ENCODE measurements at places on chromosomes 7 and 10.

DNA sequence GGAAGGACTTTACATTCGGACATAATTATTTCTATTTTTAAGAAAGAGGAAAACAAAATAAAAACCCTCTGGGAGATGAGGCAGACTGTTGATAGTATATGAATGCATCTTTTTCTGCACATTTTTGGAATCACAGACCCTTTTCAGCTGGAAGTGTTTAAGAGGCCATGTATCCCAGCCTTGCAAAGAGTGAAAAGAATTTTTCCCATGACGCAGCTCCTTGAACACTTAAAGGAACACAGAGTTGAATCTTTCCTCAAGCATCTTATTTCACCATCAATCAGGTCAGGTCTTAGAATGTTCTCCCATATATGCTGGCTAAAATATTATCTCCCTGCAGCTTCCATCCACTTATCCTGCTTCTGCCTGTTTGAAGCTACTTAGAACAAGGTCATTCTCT is 45.9 kb upstream of the PAPSS2 start:
- DNase-seq = no peak

GRCh38 chr10:132407846-132408278 is 10.9 kb downstream of the PWWP2B start:
- DNase-seq = no peak

DNA sequence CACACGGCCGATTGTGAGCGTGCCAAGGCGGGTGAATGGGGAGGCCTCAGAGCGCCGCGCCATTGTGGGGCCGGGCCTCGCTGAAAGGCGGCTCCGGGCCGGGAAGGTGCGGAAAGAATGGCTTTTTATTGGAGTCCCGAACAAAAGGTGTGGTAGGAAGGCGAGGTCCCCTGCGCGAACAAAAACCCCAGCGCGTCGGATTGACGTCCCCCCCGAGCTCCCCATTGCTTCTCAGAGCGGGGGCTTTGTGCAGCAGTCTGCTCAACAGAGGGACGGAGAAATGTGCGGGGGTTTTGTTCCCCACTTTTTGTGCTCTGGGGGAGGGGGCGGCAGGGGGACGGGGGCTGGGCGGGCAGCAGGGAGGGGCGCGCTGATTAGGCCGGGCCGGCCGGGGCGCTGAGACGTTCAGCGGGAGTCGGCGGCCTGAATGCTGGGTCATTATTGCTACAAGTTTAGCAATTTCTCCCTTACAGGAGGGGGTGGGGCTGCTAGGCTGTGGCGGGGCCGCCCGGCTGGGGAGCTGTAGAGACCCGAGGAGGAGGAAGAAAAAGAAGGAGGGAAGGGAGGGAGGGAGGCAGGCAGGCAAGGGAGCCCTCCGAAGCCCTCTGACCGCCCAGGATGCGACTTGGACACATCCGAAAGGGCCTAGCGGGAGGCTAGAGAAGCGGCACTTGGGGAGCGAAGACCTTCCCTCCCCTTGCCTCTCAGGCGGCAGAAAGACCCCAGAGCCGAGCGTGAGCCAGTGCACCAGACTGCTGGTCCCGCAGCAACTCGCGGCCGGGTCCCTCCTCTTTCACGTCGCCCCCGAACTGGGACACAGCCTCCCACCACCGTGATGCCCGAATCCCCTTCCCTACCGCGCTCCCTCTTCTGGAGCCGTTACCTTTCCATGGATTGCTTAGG is 4.6 kb downstream of the NKX2-3 start:
- DNase-seq = no peak

GRCh38 chr10:27838361-27838760 is 92.7 kb upstream of the MKX start:
- DNase-seq = peak; percentile 41

DNA sequence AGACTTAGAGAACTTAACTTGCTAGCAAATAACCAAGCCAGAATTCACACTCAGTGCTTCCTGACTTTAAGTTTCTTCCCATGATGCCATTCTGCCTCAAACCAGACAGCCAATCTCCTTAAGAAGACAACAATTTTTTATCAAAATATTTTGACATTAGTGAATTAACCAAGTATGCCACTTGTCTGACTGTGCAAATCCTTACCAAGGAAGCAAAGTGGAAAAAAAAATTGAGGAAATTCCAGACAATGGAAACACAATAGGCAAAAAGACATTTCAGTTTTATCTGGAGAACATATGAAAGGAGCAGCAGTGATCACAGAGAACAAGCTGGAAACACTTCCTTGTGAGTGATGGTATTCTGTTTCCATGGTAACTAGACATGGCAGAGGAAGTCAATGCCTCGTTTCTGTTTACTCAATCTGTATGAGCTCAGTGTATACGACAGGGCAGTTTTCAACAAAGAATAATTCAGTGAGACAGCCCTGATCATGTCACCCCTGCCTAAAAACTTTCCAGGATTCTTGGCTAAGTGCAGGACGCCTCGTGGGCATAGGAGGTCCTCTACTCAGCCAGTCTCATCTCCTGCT is 114.2 kb downstream of the DYNC1I1 start:
- DNase-seq = peak; percentile 16

- no peak for DNase-seq
Observed at GRCh38 chr7:7798510-7798909, 80.1 kb upstream of the RPA3 start.

- peak; percentile 99 for DNase-seq
Observed at GRCh38 chr10:126247446-126247975, 140.8 kb downstream of the ADAM12 start.

DNA sequence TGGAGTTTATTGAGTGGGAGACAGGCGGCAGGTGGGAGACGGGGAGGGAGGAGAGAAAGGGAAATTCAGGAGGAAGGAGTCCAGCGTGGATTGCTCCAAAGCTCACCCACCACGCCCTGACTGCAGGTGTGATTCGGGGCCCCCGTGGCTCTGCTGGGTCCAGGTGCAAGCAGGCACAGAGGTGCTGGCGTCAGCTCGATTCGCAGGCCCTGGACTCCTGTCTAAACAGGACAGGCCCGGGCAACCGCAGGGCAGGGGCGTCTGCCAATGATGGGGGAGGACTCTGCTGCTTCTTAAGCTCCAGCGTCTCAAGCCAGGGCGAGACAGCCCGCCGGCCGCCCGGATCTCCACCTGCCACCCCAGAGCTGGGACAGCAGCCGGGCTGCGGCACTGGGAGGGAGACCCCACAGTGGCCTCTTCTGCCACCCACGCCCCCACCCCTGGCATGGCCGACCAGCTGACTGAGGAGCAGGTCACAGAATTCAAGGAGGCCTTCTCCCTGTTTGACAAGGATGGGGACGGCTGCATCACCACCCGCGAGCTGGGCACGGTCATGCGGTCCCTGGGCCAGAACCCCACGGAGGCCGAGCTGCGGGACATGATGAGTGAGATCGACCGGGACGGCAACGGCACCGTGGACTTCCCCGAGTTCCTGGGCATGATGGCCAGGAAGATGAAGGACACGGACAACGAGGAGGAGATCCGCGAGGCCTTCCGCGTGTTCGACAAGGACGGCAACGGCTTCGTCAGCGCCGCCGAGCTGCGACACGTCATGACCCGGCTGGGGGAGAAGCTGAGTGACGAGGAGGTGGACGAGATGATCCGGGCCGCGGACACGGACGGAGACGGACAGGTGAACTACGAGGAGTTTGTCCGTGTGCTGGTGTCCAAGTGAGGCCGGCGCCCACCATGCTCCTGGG is at the start of gene CALML3:
CALML3 (plus strand) TSS at position 321 of the 920 bp plus-strand sequence; CDS start at position 446, 125 bp downstream.
- DNase-seq = no peak

GRCh38 chr7:44535348-44536064 is 5.6 kb downstream of the NPC1L1 start:
- DNase-seq = no peak

DNA sequence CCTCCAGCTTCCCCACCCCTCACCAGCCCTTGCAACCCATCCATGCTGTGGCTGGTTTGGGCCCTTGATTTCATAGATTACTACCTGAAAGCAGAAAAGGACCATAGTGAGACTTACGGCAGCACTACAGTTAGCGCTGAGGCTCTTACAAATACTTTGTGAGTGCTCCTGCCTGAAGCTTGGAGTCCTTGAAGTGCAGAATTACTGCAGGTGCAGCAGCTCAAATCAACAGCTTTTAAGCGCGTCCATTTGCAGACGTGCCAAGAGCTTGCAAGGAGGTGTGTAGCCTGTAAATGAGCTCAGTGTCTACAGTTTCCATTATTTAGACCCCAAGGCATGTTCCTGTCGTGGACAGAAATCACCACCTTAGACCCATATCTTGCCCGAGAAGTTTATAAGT is 103.0 kb downstream of the CELF2 start:
- no peak for DNase-seq

DNA sequence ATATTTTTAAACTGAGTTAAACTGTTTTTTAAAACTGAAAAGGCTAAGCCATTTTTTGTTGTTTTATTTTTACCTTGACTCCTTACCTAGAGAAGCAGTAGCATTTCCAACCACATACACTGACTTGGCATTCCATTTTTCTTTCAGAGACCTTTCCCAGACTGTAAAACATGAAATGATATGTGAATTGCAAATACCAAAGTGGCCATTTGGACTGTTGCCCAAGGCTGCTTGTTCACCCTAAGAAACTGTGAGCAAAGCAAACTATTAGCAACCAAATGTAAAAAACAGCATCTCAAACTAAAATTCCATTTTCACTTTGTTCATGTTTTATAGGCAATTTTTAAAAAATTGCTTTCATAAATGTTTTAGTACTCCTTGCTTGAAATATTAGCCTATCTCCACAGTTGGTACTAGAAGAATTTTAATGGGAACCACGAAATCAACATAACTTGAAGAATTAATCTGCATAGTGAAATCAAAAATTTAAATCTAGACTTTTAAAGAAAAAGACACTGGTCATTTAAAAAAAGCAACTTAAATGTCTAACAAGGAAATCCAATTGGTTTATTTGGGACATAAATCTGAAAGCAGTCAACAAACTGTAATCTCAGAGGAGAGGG is 10.8 kb downstream of the UROS start:
- peak; percentile 62 for DNase-seq

GRCh38 chr10:111830359-111830758 is 353.2 kb downstream of the GPAM start:
- no peak for DNase-seq

- DNase-seq = no peak
Observed at GRCh38 chr10:106251573-106251972, 912.9 kb downstream of the SORCS1 start.

DNA sequence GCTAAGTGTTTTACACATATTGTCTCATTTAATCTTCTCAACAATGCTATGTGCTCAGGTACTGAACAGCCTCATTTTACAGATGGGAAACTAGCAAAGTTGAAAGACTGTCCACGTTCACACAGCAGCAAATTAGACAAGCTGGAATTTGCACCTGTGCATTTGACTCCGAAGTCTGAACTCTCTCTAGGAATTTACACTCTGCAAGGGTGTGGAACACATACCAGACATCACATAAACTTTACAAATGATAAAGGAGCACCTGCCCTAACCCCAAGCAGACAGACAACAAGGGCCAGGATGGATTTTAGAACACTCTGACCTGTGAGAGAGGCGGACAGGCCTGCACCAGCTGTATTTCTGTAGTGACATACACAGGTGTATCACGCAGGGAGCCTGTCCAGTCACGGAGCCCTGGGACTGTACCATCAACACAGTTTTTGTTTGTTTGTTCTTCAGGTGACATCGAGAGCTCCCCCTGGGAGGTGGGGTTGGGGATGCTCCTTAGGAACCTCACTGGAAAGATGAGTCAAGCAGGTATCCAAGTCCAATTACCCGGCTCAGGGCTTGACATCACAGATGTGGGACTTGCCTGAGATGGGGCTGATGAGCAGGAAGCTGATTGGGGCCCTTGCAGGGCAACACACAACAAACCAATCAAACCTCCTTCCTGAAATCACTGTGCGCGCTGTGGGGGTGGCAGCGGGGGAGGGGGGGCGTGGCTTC is 31.0 kb downstream of the MKI67 start:
- no peak for DNase-seq

DNA sequence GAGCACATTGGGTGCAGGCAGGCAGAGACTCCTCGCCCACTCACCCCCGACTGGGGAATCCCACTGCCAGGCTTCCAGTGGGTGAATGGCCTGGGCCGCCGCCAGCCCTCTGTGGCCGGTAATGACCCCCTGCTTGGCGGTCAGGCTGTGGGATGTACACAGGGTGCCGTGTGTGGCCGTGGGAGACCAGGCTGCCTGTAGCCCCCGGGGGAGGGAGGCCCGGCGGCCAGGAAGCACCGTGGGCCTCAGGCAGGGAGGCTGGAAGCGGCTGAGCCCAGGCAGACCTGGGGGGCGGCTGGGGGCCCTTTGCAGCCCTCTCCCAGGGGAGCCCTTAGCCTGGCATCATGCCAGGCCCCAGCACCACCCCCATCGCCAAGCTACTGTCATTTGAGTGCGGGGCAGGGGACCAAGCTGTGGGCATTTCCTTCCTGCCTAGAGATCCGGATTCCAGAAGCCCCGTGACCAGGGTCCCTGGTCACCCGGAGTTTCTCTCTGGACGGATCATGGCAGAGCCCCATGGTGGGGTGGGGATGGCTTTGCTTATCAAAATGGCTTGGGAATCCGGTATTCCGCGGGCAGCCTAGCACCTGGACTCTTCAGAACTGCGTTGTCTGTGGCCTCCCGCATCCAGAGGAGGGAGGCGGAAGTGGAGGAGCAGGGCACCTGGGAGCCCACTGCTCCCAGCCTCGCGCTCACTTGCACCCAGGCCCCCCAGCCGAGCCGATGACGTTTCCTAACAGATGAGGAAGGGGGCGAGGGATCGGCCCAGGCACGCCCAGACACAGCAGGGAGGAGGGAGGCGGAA is 1.1 kb downstream of the TTYH3 start:
- peak; percentile 88 for DNase-seq

DNA sequence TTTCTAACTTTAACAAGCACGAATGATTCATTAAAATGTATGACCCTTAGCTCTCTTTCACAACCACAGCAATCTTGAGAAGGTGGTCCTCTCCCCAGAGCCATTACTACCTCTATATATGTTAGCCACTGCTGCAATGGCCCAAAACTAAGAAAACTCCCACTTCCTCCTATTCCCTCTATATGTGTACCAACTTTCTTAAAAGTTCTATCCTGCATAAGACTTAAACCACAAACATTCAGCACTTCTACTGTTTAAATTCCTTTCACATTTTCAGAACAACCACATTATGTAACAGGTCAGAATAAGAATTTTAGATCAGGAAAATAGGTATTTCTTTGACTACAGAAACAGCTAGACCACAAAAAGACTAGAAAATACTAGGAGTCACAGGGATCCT is 36.2 kb downstream of the WASL start:
- peak; percentile 63 for DNase-seq

- peak; percentile 27 for DNase-seq
Observed at GRCh38 chr7:5691606-5692005, 89.9 kb downstream of the RNF216 start.

GRCh38 chr7:44131173-44132029 is 8.1 kb upstream of the POLD2 start:
- DNase-seq = no peak

- no peak for DNase-seq
Observed at GRCh38 chr7:138417078-138417700, 42.9 kb upstream of the TRIM24 start.

GRCh38 chr10:70368774-70369482 is 13.5 kb downstream of the LRRC20 start:
- DNase-seq = no peak

- DNase-seq = no peak
Observed at GRCh38 chr7:23044581-23044980, 30.7 kb upstream of the HYCC1 start.

GRCh38 chr10:62651341-62651740 is 153.2 kb upstream of the ADO start:
- peak; percentile 20 for DNase-seq

DNA sequence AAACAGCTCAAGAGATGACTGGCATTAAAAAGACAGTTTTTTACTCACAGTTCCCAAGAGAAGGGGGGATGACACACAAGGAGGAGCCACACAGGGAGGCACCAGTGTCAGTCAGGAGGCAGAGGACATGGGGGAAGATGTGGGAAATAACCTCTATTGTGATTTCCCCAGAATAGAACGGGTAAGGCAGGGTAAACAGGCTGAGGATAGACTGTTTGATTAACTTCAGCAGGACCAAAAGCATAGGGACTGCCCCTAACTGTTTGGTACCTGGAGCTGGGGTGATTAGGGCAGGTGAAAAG is 60.7 kb downstream of the RAPGEF5 start:
- DNase-seq = no peak

Measured in astrocyte of the hippocampus (primary cell).